ENCODE measurements at places on chromosomes 16 and 17.

GRCh38 chr17:72697602-72698146 lies 394.8 kb downstream of the SLC39A11 start:
- peak; percentile 25 for DNase-seq

DNA sequence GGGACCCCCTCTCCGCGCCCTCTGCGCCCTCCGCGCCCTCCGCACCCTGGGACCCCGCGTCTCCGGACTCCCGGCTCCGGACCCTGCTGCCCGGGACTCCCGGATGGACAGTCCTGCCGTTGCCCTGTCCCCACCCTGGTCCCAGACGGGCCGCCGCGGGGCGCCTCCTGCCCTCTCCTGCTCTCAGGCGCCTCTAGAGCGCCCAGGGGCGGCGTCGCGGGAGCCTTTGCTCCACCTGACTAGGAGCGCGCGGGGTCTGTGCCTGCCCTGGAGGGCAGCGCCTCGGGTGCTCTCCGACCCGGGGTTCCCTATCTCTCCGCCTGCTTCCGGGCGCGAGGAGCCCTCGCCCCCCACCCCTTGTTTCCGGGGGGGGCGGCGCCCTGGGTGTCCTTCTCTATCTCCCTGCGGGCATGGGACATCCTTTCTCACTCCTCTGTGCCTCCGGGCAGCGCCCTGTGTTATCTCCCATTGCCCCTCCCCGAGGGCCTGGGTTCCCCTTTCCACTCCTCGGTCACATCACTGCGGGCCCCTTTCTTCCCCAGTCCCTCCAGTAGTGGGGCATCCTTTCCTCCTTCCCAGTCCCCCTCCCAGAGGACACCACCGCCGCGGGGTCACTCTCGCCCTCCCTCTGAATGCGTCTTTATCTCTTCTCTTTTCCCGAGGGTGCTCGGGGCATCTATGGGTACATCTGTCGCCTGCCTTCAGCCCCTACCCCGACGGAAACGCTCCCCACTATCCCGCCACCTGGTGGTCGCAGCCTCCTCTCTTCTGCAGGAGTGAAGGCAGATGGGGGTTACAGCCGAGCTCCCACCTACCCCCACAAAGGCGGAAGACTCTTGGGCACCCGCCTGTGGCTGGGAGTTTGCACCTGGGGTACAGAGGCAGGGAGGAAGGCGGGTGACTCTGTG lies 875 bp downstream of the PRKCB start:
- no peak for DNase-seq

DNA sequence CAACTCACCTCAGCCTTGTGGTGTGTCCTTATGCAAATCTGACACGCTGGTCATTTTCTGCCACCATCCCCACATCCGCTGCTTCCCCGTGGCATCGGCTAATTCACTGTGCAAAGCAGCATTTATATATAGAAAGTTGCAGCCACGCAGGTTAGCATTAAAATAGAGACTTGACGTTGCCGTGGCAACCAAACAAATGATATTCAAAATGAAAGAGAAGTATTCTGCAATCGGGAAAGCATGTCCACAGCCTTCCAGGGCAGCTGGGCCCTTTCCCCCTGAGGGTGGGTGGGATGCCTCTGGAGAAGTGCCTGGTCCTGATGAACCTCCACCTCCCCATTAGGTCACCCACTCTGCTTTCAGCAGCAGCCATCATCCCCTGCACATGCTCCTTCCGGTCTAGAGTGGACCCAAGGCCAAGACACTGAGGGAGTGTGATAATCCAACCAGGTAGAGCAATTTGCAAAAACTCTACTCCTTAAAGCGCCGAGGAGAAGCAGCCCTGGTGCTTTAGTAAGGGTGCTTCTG lies 138.7 kb downstream of the GAS7 start:
- peak; percentile 15 for DNase-seq

DNA sequence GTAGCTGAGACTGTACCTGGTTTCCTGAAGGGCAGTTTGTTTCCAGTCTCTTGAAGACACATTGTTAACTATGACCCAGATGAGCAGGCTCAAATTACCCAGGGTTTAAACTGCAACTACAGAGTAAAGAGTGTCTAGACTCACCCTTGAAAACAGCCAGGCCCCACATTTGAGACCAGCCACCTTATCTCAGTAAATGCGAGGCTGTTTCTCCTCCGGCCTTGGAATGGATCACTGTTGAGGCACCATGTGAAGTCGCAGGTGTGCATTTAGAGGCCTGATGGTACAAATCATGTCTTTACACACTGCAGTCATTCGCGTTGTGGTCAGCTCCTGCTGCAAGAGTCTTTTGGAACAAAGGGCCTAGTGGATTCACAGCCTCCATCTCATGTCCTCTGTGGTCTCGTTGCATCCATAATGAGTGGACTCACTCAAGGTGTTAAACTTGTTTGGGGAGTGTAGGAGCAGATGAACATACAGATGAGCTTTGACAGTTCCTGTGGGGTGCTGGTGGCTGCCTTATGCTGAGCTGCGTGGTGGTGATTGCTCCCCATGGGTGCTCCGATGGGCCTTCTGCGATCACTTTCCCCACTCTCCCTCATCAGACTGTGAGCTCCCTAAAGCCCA lies 18.5 kb upstream of the N4BP1 start:
- DNase-seq, result no peak

DNA sequence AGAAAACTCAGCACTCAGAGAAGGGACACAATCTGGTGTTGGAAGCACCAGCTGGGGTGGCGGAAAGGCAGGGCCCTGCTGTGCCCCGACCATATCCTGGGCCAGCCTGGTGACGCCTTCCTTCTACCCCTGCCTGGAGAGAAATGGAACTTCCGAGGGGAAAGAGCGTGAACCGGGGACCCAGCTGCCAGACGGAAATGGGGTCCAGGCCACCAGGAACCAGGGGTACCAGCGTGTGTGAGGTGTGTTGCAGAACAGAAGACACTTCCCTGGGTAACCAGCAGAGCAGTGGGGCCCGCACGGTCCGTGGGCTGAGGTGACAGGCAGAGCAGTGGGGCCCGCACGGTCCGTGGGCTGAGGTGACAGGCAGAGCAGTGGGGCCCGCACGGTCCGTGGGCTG lies 6.8 kb downstream of the RAB40B start:
- DNase-seq, result no peak

- DNase-seq, result no peak
Measured at GRCh38 chr17:12568358-12569251, 97.1 kb upstream of the MYOCD start.

GRCh38 chr17:14442798-14443528 lies 142.1 kb downstream of the HS3ST3B1 start:
- peak; percentile 58 for DNase-seq

DNA sequence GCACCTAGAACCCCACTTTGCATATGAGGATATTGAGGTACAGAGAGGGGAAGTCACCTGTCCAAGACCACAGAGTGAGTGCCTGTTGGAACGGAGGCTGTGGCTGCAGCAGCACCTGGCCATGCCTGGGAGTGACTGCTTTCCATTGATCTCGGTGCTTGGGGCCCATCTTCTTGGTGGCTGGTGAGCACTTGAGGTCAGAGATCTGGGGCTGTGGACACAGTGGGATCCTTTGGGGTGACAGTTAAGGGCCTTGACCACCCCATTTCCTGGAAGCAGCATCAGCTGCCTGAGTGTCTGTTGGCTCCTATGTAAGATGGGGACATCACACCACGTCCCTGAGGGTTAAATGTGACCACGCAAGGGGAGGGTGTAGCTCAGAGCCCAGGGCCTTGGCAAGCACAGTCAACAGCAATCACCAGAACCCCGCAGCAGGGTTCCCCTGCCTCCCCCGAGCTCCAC lies 111.7 kb downstream of the IRF8 start:
- DNase-seq, result no peak

GRCh38 chr16:87483481-87483880 lies 9.3 kb downstream of the ZCCHC14 start:
- DNase-seq, result no peak

DNA sequence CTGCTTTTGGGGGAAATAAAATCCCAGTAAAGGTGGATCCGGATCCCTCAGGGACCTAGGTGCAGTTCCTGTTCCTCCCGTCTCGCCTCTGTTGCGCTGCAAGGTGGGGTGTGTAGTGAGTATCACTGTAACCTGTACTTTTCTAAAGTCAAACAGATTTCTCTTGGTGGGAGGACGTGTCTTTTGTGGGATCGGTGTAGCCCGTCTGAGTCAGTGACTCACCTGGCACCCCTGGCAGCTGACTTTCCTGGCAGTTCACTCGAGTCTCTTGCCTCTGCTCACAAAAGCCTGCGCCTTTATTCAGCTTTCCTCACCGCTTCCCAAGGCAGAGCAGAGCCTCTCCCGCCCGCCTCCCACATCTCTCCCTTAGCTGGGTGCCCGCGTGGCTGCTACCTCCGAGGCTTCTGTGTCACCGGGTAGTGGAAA lies 85.7 kb downstream of the CMIP start:
- DNase-seq, result no peak

DNA sequence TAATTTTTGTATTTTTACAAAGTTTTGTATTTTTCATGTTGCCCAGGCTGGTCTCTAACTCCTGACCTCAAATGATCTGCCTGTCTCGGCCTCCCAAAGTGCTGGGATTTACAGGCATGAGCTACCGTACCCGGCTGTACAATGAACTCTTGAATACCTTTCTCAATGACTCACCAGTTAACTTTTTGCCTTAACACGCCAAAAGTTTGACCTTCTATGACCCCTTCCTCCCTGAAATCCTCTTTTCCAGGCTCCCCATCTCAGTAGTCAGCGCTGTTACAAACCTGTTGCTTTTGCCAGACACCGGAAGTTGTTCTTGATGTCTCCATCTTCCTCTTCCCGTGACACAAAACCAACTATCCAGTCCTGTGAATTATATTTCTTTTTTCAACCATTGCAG lies 158.1 kb upstream of the ASIC2 start:
- no peak for DNase-seq

DNA sequence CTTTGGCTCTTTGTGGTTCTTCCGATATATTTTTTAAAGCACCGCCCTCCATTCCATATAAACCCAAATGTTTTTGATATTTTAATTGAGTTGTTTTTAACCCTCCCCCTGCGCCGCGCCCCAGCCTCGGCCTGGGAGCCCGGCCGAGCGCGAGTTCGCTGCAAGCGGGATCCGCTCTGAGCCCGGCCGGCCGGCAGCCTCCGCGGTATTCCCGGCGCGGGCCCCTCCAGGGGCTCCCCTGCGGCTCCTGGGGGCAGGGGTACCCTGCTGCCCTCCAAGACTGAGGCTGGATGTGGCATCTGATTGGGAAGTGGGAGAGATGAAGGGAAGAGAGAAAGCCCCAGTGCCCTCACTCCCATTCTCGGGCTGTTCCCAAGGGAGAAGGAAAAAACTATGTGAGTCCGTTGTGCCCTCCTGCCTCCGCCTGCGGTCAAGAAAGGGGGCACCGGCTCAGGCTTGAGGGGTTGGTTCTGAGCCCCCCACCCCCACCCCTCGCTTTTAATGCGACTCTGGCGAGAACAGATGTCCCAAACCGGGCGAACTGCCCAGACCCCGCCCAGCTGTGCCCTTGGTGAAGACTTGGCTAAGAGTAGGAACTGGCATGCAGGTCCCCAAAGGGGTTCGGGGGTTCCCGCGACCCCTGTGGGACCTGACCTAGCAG lies 8.6 kb downstream of the NEUROD2 start:
- DNase-seq, result no peak

- no peak for DNase-seq
Measured at GRCh38 chr16:19363740-19364139, 53.9 kb upstream of the TMC5 start.

DNA sequence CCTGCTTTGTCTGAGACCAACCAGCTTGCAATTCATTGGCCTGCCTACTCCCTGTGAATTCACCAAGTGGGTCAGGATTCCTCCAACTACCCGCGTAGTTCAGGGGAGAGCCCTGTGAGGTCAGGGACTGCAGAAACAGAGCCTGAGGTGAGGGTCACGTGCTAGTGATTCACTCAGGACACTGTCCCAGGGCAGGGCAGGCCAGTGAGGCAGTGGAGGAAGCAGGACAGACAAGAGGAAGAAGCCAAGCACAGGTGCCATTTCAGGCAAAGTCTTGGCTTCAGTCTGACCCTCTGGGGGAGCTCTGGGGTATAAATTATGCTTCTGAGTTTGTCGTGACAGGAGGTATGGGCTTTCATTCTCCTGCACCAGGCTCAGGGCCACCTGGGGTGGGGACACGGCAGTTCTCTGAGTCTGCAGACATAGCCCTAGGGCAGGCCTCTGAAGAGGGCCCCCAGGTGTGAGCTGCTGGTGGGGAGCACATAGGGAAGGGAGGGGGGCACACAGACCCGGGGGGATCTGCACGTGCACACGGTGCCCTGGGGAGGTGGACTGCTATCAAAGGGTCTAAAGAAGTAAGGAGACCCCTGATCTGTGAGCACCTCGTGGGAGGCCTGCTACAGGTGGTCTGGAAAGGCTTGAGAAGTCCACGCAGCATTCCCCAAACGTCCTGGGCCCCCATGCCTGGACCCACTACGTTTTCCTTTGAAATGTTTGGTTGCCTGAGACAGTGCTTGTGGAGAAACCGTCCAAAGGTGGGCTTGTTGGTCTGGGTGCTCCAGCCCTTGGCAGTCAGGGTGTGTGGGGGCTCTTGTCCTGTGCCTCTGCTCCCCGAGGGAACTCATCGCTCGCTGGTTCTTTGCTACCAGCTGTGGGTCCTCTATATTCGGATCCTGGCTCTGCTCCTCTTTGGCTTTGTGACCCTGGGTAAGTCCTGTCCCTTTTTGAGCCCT lies 46.4 kb downstream of the NKD1 start:
- DNase-seq, result no peak

- no peak for DNase-seq
Measured at GRCh38 chr17:32558326-32558955, 71.6 kb downstream of the CDK5R1 start.

GRCh38 chr17:13337151-13337550 lies 264.6 kb downstream of the HS3ST3A1 start:
- DNase-seq, result peak; percentile 33

GRCh38 chr16:25256695-25257469 lies 763 bp downstream of the ZKSCAN2 start:
- DNase-seq, result peak; percentile 15

DNA sequence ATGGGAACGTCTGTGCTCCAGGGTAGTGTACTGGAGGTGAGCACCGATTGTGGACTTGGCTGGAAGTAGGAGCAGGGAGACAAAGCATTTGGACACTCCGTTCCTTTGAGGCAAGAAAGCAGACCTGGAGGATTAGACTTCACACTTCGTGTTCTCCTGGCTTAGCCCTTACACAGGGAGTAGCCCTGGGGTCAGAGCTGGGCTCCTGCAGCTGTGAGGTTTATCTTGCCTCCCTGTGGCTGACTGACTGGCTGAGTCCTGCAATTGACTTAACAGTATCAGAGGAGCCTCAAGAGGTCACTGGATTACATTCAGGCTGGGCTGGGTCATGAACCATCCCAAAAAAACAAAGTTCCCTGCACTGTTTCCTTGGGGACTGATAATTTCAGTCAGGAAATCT lies 37.1 kb downstream of the MPRIP start:
- no peak for DNase-seq

- no peak for DNase-seq
Measured at GRCh38 chr16:2512735-2513404, 882 bp upstream of the ATP6V0C start.

- DNase-seq, result no peak
Measured at GRCh38 chr17:44069974-44070454, 521 bp upstream of the G6PC3 start.

- DNase-seq, result no peak
Measured at GRCh38 chr16:69554495-69554894, 11.3 kb upstream of the NFAT5 start.
